Activated B cell treated with CpG ODN at 0.5 μM for 24 hours (primary cell): ENCODE measurements at places on chromosomes 1 and 21. TPM values are rescaled to one million over a fixed set of nuclear protein-coding genes. Genes with fewer than 3 reads are reported as not detected.

GRCh38 chr21:31447505-31447904 lies 103.4 kb upstream of the TIAM1 start:
- no peak for DNase-seq

DNA sequence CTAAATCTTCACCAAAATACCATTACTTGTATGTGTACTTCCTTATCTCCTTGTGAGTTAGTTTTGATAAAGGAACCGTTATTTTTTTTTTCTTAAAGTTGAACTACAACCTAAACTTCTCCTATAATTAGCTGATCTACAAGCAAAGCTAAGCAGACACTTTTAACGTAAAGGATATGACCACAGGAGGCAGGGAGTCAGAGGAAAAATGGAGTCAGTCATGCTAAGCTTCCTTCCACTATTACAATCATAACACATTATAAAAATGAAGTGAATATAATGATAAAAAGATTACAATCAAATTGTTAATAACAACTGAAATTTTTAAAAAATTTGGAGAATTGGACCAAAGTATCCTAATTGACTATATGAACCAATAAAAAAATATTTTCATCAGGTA lies 892.6 kb downstream of the KCNT2 start:
- no peak for DNase-seq

- no peak for DNase-seq
These were observed 190.4 kb downstream of the ZBTB18 start for GRCh38 chr1:244241438-244241837.

DNA sequence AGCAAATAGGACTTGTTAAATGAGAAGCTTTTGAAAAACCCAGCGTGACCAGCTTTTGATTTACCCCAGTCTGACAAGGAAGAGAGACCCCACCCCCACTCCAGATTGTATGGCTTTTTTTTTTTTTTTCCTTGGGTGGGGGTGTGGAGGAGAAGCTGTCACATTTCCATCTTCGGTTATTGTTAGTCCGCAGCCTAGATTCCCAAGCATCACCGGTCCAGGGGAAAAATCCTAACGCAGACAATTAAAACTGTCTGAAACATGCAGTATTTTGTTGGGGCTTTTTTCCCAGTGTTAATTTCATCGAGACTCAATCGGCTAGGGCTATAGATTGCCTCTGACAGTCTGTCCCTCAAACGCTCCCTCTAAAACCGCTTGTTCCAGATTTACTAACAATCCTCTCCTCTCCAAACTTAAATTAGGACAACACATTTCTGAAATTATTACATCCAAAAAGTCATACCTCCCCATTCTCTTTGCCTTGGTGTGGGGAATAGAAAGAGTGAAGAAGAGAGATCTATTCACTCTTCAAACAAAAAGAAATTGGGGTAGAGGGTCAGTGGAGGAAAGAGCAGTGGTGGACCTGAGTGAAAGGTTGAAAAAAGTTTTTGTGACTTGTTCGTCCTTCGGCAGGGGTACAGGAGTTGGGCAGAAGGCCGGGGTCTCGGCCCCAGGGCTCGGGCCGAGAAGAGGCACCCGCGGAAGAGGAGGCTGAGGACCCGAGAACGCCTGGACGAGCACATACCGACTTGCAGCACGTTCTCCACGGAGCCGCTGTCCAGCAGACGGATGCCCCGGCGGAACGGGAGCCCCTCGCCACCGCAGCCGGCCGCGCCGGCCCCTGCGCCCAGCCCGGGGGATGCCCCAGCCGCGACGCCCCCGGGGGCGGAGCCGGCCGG lies 1.1 kb downstream of the ZSWIM5 start:
- no peak for DNase-seq

DNA sequence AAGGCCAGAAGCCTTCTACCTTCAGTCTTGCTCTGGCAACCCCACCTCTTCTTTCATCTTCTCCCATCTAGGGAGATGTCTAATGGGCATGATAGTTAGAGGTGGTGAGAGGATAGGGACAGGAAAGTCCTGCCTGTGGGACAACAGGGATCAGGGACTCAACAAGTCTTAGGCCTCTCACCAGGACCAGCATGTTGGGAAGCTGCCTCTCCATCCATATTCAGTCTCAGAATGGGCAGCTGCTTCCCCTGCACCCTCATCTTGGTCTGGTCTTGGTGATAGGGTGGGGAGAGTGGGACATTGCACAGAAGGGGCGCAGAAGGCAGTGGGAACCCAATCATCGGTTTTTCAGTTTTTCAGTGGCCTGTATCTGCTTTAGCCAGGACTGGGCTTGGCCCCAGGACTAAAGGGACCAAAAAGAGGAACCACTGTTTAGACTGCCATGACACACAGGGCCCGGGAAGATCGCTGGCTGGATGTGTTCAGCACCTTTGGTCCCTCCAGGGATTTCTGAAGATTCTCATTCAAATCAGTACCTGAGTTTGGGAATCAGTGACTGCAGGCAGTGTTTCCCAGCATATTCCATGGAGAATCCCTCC lies 12.7 kb downstream of the RHEX start:
- no peak for DNase-seq

DNA sequence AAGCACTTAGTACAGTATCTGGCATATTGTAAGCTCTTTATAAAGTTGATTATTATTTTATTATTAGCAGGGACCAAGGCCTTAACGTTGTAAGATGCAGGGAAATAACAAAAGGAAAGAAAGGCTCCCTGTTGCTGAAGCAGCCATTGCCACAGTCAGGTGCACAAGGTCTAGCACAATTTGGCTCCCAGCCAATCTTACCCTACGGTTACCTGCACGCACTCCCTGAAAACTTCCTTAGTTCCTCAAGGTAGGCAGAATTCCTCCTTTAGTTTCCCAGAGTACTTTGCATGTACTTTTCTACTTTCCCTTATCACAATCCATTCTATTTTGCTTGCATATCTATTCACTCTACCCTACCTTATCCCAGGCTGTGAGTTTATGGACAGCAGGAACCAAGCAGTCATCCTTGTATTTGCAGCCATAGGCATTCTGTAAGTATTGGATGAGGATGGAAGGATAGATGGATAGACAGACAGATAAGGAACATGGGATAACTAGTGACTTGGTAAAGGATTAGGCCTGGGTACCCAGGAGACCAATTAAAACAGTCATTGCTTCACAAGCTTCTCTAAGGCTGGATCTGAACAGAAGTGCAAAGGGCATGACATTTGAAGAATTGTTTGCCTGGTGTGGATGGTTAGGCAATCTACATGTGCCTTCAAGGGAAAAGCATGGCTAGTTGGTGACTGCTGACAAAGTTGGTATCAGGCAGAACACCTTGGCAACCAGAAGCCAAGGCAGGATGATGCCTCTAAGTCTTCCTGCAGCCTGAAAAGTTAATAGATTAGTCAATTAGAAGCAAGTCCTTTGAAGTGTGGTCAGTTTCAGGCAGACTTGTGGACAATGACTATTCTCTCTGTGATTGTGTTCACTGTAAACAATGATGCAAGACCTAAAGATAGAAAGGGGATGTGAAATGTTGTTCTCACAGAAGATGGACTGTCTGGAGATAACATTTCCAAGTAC lies 20.8 kb upstream of the JAK1 start:
- no peak for DNase-seq

- DNase-seq, result peak; percentile 55
These were observed 22.4 kb downstream of the STPG1 start for GRCh38 chr1:24390924-24391782.

Gene CAMK1G
- not detected in 2 replicates for total RNA-seq
